ENCODE measurements at places on chromosomes 11 and 22.

DNA sequence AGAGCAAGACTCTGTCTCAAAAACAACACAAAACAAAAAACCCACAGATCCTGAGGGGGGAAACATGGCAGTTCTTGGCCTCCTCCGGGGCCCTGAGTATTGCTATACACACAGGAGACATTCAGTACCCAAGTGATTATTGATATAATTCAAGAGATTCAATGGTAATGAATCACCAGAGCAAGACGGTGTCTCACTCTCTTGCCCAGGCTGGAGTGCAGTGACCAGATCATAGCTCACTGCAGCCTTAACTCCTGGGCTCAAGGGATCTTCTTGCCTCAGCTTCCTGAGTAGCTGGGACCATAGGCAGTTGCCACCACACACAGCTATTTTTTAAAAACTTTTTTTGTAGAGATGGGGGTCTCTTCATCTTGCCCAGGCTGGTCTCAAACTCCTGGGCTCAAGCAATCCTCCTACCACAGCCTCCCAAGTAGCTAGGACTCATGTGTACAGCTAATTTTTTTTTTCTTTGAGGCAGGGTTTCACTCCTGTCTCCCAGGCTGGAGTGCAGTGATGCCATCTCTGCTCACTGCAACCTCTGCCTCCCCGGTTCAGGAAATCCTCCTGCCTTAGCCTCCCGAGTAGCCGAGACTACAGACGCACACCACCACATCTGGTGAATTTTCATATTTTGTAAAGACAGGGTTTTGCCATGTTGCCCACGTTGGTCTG is 21.8 kb upstream of the PIK3C2A start:
- no peak for DNase-seq

GRCh38 chr11:117220568-117220967 is 11.3 kb downstream of the PCSK7 start:
- DNase-seq: peak; percentile 94

DNA sequence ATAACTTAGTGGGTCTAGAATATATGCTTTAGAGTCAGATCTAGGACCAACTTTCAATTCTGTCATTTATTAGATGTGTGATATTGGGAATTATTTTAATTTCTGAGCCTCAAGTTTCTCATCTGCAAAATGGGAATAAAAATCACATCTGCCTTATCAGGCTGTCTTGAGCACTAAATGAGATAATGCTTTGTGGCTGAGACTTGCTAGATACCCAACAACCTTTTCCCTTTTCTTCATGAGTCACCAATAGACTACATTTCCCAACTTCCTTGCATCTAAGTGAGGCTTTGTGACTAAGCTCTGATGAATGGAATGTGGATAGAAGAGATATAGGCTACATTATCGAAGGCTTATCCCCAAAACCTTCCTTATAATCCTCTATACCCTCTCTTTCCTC is 220.7 kb upstream of the SESN3 start:
- DNase-seq: no peak

GRCh38 chr11:35030716-35031213 is 108.2 kb upstream of the CD44 start:
- DNase-seq: peak; percentile 90

DNA sequence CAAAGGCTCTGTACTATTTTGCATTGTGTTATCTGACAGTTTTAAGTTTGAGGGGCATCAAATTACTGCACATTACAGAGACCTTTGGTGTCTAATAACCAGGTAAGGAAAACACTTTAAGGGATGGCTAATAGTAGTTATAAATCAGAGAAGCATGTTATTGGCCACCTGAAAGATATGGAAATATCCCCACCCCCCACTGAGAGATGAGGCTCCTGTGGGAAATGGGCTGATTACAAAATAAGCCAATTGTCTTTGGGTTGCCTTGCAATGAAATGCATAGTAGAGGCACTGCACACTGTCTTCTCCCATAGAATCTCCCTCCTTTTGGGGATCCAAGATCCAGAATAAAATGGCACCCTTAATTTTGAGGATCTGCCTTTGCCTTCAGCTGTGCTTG is 91.0 kb downstream of the IGLL5 start:
- DNase-seq: no peak

DNA sequence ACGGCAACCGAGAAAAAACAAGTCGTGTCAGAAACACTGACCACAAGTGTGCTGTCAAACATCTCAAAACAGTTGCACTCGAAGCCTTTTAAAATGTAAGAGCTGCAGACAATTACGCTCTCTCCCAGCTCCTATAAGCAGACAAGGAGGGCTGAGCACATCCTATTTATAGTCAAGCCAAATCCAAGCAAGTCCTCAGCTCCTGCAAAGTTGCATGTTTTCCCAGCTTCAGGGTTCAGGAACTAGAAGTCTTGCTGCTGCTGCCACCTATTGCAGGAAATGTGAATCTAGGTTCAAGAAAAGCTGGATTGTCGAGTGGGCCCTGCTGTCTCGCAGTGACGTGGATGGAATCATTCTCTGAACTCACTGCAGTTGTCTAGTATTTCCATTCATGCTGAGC is 15.5 kb downstream of the EFCAB6 start:
- no peak for DNase-seq

- DNase-seq: no peak
Observed at GRCh38 chr11:92967867-92968266, 1.6 kb upstream of the MTNR1B start.
